Posterior cingulate gyrus (tissue), 11 donors: ENCODE measurements at places on chromosomes 7 and 10.

GRCh38 chr7:128763541-128763940 lies 12.1 kb downstream of the OPN1SW start:
- no peak for DNase-seq

DNA sequence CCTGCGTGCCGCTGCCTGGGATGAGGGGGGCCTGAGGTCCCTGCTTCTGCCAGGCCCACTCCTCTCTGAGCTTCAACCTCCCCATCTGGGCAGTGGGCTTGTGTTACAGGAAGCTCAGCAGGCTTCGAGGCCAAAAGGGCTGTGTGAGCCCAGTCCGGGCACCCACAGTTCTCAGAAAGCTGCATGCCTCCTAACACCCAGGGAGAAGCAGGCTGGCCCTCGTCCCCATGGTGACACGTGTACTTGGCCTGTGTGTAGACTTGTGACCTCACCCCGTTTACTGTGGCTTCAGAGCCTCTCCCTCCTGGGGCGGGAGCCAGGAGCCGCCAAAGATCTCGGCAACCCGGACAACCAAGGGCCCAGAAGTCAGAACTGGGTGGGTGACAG lies 2.2 kb upstream of the GRIFIN start:
- no peak for DNase-seq

DNA sequence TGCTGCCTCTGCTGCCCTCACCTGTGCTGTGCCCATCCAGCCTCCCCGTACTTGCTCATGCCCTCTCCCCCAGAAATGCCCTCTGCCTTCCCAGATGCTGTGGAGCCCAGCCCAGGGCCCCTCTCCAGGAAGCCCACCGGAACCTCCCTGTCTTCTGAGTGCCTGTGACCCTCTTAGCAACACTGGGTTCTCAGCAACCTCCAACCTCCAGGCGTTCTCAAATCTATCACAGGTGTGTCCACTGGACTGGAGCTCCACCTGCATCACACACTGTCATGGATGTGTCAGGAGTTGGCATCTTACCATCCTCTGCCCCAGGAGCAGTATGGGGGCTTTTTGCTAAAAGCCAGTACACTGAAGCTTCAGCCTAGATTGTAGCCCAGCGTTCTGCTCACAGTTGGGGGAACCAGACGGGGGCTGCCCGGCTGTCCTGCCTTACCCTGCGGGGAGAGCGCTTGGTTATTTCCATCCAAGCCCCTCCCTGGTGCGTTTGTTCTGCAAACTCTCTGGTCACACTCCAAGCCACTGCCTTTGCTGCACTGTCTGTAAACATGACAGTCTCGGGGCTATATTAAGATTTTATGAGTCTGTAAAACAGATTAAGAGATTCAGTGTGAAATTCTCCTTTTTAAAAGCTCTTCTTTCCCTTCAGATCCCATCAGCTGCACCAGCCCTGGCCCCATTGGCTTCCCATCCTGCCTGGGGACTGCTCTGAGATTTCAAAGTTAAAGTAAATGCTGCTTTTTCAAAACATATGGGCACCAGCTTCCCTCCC lies 71.3 kb upstream of the CPXM2 start:
- no peak for DNase-seq

- no peak for DNase-seq
These were observed 148.9 kb downstream of the PARD3 start for GRCh38 chr10:34666008-34666704.

DNA sequence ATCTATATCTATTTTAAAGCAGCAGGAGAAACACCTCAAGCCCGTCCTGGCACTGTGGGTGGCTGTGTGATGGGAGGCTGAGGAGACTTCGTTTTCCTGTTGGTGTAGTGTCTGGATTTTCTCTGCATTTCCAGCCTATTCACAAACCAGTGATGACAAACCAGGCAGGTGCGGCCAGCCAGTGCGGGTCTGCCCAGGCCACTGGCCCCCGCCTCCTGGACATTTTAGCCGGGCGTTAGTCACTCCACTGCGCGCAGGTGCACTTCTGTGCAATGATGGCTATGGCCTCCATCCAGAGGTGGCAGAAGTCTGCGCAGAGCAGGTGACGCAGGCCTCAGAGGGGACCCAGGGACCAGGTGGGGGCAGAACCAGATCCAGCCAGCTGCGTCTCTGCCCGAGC lies 64.9 kb upstream of the PITRM1 start:
- DNase-seq: no peak

- DNase-seq: no peak
These were observed 12.0 kb downstream of the JAZF1 start for GRCh38 chr7:28168393-28169158.

DNA sequence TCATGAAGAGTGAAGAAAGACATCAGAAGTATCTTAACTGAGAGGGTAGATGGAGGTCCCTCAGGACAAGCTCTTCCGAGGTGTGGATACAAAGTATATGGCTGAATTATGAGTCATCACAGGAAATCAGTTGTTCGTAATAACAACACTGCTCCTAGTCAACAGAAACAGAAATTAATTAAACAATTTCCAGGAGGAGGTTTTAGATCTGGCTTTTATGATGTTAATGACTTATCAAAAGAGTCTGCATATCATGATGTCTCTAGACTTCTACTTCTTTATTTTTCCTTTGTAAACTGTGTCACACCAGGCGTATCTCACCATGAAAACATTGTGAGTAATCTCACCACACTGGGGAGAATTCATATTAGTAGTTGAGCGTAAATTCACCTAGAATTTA lies 31.2 kb downstream of the OSBPL3 start:
- DNase-seq: no peak

- DNase-seq: no peak
These were observed 4.0 kb upstream of the ZNF746 start for GRCh38 chr7:149501651-149502050.

DNA sequence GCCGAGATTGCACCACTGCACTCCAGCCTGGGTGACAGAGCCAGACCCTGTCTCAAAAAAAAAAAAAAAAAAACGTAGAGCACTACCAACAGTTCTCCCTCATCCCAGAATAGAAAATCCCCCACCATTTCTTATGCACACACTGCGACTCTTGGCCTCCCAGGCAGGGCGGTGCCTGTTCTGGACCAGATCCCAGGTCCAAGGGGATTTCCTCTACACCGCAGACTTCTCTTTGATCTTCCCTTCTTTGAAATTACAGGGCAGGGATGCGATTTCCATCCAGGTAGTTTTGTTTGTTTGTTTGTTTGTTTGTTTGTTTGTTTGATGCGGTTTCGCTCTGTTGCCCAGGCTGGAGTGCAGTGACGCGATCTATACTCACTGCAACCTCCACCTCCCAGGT lies 91.8 kb downstream of the SEPTIN14 start:
- DNase-seq: no peak

DNA sequence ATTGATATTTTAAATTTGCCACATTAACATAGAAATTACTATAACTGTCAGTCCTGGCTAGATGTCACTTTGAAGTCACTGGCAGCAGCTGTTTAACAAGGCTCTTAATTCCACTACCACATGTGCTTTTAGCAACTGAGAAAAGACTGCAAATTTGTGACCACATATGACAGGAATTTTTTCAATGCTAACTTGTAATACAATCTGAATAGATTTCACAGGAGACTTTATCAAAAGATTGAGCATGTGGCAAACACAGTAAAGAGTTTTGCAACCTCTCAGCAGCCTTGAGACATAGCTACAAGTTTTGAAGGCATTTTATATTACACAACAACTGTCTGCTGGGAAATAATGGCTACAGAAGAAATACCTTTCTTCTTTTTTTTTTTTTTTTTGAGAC lies 73.0 kb downstream of the MICU1 start:
- no peak for DNase-seq

DNA sequence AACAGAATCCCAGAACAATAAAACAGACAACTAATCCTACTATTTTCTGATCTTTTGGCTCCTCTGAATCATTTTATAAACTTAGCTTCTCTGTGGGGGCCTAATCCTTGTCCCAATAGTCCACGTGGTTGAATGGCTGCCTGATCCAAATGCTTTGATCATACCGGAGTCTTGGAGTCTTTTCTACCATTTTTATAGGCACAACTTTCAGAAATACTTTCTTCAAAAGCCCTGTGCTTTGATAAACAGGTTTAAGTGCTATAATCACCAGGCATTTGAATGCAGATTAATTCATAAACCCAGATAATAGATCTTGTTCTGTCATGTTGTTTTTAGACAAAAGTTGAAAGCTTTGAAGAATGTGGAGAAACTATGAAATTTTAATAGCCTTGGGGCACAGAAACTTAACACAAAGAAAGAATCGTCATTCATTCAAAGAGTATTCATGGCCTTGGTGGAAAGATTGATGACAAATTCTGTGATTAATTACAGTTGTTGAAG lies 163.7 kb downstream of the AHR start:
- DNase-seq: no peak

DNA sequence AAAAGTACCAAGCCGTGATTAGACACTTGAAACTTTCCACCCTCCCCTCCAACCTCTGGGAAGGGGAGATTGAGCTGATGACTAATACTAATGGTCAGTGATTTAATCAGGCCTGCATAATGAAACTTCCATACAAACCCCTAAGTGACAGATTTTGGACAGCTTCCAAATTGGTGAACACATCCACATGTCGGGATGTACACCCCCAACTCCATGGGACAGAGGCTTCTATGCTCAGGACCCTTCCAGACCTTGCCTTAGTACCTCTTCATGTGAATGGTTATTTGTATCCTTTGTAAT lies 4.8 kb downstream of the NUB1 start:
- no peak for DNase-seq
